ENCODE measurements at places on chromosomes 4 and X.

- DNase-seq: no peak
These were observed 2.8 kb downstream of the TBC1D14 start for GRCh38 chr4:6912441-6912840.

DNA sequence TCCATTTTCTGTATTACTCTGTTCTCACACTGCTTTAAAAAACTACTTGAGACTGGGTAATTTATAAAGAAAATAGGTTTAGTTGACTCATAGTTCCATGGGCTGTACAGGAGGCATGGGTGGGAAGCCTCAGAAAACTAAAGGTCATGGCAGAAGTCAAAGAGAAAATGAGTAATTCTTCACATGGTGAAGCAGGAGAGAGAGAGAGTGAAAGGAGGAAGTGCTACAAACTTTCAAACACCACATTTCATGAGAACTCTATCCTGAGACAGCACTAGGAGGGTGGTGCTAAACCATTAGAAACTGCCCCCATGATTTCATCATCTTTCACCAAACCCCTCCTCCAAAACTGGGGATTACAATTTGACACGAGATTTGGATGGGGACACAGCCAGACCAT, 108.0 kb upstream of the PBDC1 start:
- no peak for DNase-seq

GRCh38 chr4:166363198-166363597, 490.2 kb downstream of the TLL1 start:
- no peak for DNase-seq

GRCh38 chr4:62930884-62931283, 1478.4 kb downstream of the TECRL start:
- DNase-seq: no peak

- DNase-seq: no peak
These were observed 343.8 kb downstream of the GBA3 start for GRCh38 chr4:23036503-23036902.

GRCh38 chrX:110268886-110269285, 49.0 kb downstream of the AMMECR1 start:
- DNase-seq: no peak

GRCh38 chr4:156901871-156902270, 69.7 kb downstream of the PDGFC start:
- DNase-seq: no peak

DNA sequence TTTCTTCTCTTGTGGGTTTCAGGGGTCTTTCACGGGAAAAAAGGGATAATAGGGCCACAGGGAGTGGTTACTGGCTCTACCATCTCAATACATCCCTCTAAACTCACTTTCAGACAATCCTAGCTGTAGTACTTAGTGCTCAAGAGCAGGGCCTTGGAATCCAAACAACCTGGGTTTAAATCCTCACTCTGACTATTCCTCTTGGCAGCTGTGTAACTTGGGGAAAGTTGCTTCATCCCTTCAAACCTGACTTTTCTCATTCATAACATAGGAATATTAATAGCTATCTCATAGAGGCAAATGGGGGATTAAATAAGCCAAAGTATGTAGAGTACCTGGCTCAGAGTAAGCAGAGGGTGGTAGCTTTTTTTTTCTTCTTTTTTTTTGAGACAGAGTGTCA, 32.4 kb downstream of the CCNG2 start:
- DNase-seq: no peak

DNA sequence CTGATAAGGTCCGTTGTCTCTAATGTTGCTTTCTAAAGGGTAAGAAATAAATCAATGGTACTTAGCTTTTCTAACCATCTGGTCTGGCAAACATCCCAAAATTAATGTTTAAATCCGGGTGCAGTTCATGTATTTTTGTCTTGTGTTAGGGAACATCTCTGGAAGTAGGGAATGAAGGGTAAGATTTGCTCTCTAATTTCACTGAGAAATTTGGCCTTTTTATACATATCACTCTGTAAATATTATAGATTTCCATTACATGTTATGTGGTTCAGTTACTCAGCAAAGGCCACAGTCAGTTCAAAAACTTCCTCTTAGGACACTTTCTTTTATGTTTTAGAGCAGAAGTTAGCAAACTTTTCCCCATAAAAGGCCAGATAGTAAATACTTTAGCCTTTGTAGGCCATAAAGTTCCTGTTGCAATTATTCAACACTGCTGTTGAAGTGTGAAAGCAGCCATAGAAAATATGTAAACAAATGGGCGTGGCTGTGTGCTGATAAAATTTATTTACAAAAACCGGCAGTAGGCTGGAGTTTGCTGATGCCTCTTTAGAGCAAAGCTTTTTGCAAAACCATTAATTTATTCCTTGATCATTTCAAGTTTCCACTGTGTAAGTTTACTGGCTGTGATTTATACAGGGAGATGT, 218.1 kb downstream of the ANTXR2 start:
- no peak for DNase-seq

DNA sequence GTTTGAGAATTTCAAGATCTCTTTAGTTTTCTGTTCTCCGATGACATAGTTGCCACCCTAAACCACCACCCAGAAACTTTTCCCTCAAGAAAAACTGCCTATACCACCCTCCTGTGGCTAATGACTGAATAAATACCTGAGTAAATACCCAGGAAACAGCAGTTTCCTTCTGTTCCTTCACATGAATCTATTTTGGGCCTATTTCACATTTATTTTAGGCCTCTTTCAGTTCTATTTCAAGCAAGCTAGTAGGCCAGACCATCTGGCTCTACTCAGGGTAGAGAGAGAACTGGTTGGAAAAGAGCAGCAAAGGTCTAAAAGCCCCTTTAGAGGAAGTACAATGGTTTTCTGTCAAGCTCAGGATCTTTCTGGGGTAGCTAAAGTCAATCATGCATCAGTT, 23.4 kb downstream of the ARHGEF9 start:
- DNase-seq: no peak

- DNase-seq: no peak
These were observed 169.1 kb downstream of the LDB2 start for GRCh38 chr4:16729336-16729735.

DNA sequence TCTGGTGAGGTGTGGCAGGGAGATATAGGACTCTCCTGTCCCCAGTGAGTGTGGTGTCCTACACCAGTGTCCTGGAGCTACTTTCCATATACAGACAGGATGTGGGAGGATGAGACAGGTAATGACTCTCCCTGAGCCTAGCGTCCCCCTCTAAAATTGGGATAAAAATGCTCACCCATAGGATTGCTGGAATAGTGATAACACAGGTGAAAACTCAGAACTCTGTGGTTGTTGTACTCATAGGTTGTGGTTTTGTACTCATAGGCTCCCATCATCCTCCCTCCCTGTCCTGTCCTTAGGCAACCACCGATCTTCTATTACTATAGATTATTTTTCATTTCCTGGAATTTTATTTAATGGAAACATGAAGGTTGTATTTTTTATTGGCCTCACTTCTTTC, 60.7 kb upstream of the NXF3 start:
- no peak for DNase-seq

- DNase-seq: no peak
These were observed 408.2 kb downstream of the BCOR start for GRCh38 chrX:39689376-39690104.

GRCh38 chrX:55767100-55767499, 49.6 kb downstream of the RRAGB start:
- no peak for DNase-seq

DNA sequence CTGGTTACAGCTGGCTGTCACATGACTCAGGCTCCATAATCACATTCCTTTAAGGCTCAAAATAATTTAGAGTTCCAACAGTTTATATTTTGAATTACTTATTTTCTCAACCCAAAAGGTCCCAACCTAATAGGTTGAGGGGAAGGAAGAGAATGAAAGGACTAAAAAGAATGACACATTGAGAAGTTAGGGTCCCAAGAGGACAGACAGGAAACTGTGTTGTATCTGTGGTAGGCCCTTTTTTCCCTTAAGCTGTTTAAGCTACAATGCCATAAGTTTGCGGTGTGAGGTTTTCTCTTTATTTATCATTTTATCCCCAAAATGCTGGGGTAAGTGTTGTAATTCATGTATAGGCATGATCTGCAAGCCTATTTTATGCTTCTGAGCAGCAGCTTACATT, 290.2 kb downstream of the ZNF674 start:
- no peak for DNase-seq

DNA sequence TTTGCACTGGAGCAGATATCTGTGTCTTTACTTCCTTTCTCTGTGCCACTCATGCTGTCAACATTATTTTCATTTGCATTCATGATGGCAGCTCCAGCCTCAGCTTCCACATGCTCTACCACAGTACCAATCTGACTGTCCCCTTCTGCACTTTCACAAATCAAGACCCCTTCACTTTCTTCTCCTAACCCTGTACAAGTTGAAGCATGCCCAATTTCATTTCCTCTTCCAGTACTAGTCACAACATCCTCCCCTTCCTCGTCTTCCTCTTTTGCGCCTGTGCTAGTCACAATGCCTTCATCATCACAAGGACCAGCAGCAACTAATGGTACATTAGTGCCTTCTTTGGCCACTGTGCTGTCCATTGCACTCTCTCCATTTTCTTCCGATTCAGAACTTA, 26.5 kb downstream of the BOD1L1 start:
- no peak for DNase-seq

DNA sequence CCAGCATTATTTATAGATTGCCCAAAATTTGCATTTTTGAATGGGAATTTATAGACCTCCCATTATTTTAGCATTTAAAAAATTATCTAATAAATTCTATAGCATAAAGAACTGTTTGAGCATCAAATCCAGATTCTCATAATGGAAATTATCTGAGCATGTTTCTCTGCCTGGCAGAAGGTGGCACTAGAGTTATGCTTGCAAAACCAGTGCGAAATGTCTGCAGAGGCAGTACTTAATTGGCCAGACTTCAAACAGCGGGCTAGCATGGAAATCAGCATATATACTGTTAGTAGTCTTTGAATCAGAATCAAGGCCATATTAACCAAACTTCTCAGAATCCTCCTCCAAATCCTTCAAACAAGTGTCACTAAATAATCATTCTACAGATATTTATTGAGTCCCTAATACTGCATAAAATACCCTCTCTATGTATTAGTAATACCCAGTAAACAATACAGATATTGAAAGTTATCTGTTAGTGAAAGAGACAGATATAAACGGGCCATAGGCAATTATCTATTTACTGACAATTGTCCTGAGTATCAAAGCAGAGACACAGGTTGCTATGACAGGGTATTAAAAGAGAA, 78.7 kb upstream of the DCLK2 start:
- DNase-seq: no peak

- DNase-seq: no peak
These were observed 2.1 kb downstream of the ASMTL start for GRCh38 chrX:1450361-1451161.

- peak; percentile 5 for DNase-seq
These were observed 2.0 kb upstream of the ATRX start for GRCh38 chrX:77788050-77788449.

GRCh38 chr4:26108054-26108453, 194.0 kb downstream of the SMIM20 start:
- DNase-seq: no peak

DNA sequence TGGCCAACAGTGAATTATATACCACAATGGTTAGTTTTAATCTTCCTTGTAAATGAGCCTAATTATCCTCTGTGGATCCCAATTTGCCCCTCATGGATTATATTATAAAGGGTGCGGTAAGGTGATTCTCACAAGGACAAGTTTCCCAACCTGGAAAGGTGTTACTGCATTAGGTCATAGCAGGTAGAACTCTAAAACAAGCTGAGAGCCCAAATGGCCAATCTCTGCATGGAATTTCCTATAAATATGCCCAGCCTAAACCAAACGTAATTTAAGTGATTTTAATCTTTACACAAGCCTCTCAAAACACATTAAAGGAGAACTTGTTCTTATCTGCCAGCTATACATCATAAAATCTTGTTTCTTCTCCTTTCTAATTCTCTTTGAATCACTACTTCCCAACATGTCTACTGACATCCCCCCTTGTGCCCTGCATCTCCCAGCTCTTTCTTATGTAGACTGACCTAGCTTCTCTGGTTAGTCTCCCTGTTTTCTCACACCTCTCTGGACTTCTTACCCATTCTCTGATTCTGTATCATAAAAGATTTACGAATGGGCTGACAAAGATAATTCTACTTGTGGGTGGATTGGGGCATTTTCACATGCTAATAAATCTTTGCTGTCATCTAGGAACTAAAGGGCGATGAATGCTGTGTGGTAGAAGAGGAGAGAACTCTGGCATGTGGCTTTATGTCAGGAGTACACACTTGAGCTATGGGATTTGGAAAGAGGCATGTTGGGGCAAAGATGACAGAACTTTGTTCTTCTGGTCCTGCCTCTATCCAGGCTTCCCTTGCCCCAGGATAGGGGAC, 94.3 kb upstream of the PGRMC2 start:
- DNase-seq: no peak

- DNase-seq: no peak
These were observed 160.0 kb downstream of the EFNB1 start for GRCh38 chrX:68988865-68989264.

DNA sequence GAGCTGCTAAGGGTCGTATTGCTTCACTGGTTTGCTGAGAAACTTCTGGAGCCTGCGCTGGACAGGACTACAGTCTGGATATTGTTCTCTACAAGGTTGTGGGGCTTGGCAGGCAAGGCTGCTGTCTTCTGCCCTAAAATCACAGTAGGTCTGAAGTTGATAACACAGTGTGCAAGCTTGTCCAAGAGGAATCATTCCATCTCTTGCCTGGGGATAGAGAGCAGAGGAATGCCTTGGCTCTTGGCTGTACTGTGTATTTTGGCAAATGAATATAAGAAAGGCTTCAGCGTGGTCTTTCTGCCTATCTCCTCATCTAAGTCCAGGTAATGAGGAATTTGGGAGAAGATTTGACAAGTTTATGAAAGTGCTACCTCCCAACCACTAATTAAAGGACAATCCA, 9.4 kb upstream of the RASL11B start:
- no peak for DNase-seq

Data from activated T-helper 1 cell treated with anti-CD3 and anti-CD28 coated beads, Interleukin-12 subunit alpha, Interleukin-12 subunit beta, Interleukin-2, Interleukin-4 antibody, amounts not matched to agents 30 ng/mL and 10 ng/mL and 1 ng/mL, durations not matched to agents 14 hours and 24 hours and 36 hours (primary cell).